ENCODE measurements at places on chromosomes 2 and 18. TPM values are rescaled to one million over a fixed set of nuclear protein-coding genes. Genes with fewer than 3 reads are reported as not detected.

The MC2R gene
- not detected for total RNA-seq

The TMEM169 gene
- 1.5 TPM for total RNA-seq

The CD8B2 gene
- total RNA-seq = 0.10 TPM

The SERPINB2 gene
- total RNA-seq = 3.5 TPM

The UGT1A5 gene
- total RNA-seq = not detected

The FABP1 gene
- total RNA-seq = not detected

The C2orf80 gene
- not detected for total RNA-seq

The CRYGC gene
- not detected for total RNA-seq

The ZNF385B gene
- 34.0 TPM for total RNA-seq

The CHRND gene
- total RNA-seq = not detected

The KCNG2 gene
- 0.20 TPM for total RNA-seq

The ANKAR gene
- total RNA-seq = 6.9 TPM

The LYG1 gene
- 0.93 TPM for total RNA-seq

The CAD gene
- total RNA-seq = 51.2 TPM

The TRAPPC12 gene
- 83.0 TPM for total RNA-seq

The HRH4 gene
- total RNA-seq = 7.5 TPM

The SLC5A7 gene
- 0.84 TPM for total RNA-seq

The HOXD9 gene
- total RNA-seq = 1.1 TPM

The ZSCAN30 gene
- total RNA-seq = 16.1 TPM

The RDH14 gene
- 19.6 TPM for total RNA-seq

The RPL37A gene
- 1,937 TPM for total RNA-seq

The ANKRD53 gene
- 0.96 TPM for total RNA-seq

The INPP5D gene
- 40.5 TPM for total RNA-seq

The PXDN gene
- total RNA-seq = 44.8 TPM
